Fibroblast of lung (primary cell): ENCODE measurements at places on chromosomes 13 and 19. TPM values are rescaled to one million over a fixed set of nuclear protein-coding genes. Genes with fewer than 3 reads are reported as not detected.

DNA sequence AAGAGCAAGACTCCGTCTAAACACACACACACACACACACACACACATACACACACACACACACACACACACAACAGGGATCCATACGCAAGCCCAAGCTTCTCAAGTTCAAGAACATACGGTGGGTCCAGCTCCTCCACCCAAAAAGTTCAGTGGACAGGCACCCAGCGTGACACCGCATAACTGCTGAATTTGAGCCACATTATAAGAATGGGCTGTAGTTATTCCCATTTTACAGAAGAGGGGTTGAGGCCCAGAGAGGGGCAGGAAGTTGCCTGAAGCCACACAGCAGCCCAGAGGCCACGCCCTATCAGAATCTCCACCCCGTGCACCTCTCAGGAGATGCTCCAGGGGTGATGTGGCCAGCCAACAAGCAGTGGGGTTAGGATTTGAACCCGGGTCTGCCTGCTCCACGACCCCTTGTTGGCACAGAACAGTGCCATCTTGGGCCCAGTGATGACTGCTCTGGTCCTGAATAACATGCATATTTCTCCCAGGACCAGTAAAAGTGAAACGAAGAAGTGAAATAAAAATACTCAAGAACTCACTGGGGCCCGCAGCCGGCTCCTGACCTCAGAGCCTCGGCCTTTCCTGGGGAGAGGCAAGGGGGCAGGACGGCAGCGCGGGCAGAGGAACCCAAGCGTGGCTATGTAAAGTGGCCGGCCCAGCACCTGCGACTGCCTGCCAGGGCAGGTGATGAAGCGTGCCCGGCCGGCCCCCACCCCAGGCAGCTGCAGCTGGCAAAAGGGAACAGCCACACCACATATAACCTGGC, 61.9 kb downstream of the AP1M1 start:
- no peak for DNase-seq

GRCh38 chr19:50817941-50818858, 5.4 kb downstream of the KLK1 start:
- no peak for DNase-seq

DNA sequence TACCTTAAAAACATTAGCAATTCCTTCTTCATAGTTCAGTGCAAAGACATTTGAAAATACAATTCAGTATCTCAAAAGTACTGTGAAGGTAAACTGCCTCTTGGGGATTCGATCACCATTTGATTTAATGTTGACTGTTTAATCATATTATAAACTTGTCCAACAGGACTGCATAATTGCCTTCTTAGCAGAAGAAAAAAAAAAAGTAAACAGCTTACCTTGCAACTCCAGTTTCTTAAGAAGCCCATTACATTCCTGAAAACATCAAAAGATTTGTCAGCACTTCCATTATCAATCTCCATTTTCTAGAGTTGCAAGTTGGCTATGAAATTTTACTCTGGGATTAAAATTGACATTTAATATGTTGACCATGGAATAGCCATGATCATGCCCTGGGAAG, 1154.6 kb downstream of the OLFM4 start:
- no peak for DNase-seq

- no peak for DNase-seq
These were observed 1.7 kb downstream of the ZNF77 start for GRCh38 chr19:2942928-2943640.

GRCh38 chr13:91155512-91156114, 191.9 kb upstream of the MIR17HG start:
- DNase-seq = no peak

Gene DLEU7
- polyA plus RNA-seq = not detected in 2 replicates

Gene CCDC194
- polyA plus RNA-seq = not detected in 2 replicates

Gene COMP
- 0.05 and 0.11 TPM in 2 replicates for polyA plus RNA-seq

Gene CLEC11A
- 22.5 and 23.4 TPM in 2 replicates for polyA plus RNA-seq

Gene WASF3
- polyA plus RNA-seq = 10.5 and 19.5 TPM in 2 replicates

Gene GJA3
- polyA plus RNA-seq = 0.44 and 1.1 TPM in 2 replicates

Gene TRAPPC5
- 19.4 and 22.2 TPM in 2 replicates for polyA plus RNA-seq
